ENCODE measurements at places on chromosomes 5 and 9.

DNA sequence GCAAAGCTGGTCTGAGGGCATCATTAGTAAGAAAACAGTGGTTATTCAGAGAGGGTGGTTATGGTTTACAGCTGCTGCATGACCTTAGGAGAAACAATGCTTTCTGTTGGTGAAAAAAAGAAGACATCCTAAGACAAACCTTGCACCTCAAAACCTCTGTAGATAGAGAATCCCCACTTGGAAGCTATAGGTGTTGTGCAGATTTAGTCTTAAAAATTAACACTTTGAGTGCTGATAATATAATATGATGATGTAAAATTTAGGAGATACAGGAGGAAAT is 1.4 kb upstream of the PTTG1 start:
- DNase-seq: no peak

- DNase-seq: no peak
These were observed 85.1 kb upstream of the GRHPR start for GRCh38 chr9:37337301-37337890.

- peak; percentile 55 for DNase-seq
These were observed 983 bp downstream of the GCNT1 start for GRCh38 chr9:76459694-76460635.

- no peak for DNase-seq
These were observed 355.0 kb upstream of the PANK3 start for GRCh38 chr5:168934169-168934568.

- DNase-seq: no peak
These were observed 459.5 kb upstream of the WWC1 start for GRCh38 chr5:167831754-167832504.

GRCh38 chr5:10904862-10905432 is 143.9 kb upstream of the DAP start:
- DNase-seq: no peak

- DNase-seq: no peak
These were observed 756.2 kb downstream of the TLE1 start for GRCh38 chr9:80932947-80933780.

- DNase-seq: no peak
These were observed 29.0 kb upstream of the LHX2 start for GRCh38 chr9:123982535-123982934.

GRCh38 chr5:68458416-68459021 is 243.0 kb downstream of the PIK3R1 start:
- DNase-seq: no peak

- DNase-seq: no peak
These were observed 17.4 kb downstream of the DNAJA1 start for GRCh38 chr9:33042473-33042872.

DNA sequence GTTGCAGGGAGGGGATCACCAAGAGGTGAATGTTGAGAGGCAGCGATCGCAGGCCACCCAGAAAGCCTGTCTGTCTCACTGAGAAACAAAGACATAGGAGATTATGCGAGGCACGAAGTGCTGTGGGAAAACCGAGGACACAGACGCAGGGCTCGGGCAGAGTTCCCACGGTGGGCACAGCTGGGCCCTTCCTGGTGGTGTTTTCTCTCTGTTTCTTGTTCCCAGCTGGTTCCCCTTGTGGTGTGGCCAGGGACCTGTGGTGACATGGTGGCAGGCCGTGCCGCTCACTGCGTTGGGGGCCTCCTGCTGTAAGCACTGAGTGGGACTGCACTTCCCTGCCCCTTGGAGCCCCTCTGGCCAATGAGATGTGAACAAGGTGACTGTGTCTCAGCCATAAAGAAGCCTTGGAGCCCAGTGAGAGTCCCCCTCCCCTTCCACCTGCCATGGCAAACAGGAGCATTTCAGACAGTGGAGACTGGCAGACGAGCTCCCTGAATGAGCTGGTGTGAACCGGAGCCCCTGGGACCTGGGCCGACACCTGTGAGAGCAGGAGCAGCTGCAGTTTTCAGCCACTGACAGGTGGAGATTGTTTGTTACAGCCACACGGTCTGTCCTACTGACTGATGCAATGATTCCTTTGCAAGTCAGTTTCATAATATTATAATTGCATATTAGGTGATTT is 13.2 kb upstream of the IRX4 start:
- no peak for DNase-seq

DNA sequence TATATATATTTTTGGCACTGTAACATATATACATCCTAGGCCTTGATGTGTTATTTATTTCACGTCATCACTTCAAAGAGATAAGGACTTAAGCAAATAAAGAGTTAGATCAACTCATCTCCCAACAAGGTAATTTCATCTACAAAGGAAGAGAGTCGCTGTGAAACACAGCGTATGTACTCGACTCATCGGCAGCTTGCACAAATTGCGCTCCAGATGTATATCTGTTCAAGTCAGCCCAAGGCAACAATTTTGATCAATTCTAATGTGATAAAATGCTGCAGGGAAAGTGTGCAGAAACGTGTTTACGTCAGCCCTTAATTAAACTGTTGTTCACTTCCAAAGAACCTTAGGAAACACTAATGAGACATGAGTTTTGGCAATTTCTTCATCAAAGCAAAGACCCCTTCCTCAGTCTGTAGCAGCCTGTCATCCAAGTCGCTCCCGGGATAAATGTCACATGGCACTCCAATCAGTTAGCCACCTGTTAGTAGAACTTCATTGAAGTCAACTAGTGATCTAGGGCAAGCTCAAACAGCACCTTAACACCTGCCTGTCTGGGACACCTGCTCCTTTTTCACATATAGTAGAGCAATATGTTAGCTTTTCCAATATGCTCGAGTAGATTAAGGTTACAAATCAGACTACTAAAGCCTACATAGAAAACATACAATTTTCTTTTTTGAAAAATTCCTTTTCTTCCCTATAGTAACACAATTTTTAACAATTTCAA is 182.4 kb downstream of the NFIB start:
- DNase-seq: no peak
